ENCODE measurements at places on chromosomes 13 and 19.

DNA sequence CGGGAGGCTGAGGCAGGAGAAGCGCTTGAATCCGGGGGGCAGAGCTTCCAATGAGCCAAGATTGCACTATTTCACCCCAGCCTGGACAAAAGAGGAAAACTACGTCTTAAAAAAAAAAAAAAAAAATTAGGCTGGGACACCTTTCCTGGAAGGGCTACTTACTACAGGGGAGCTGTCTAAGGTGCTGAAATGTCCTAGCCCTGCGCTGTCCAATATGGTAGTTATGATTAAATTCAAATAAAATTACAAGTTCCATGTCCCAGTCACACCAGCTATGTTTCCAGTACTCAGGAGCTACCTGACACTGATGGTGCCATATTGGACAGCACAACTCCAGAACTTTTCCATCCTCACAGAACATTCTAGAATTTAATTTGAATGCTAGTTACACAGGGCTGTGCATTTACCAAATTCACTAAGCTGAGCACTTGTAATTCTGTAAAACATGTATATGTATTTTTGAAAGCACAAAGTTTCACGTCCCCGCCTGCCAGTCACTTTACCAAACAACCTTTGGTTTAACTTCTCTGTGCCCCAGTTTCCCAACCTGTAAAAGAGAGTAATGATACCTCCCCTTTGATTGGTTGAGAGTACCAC, 9.2 kb upstream of the ZSCAN22 start:
- DNase-seq = no peak

- DNase-seq = peak; percentile 94
Observed at GRCh38 chr19:46975925-46976782, 43.5 kb upstream of the NPAS1 start.

DNA sequence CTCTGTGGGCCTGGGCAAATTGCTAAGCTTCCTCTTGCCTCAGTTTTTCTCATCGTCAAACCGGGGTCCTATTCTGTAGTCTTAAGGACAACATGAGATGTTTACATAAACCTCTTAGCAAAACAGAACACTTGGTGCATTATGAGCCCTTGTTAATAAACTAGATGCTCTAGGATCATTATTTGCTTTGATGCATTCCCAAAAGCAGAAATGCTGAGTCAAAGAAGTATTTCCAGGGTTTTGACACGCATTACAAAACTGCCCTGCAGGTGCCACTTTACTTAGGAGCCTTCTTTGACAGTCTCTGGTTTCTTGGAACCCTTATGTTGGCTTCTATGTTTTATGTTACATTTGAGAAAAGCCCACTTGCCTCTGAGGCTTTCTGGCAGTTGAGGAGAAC, 12.1 kb downstream of the AKAP11 start:
- no peak for DNase-seq

DNA sequence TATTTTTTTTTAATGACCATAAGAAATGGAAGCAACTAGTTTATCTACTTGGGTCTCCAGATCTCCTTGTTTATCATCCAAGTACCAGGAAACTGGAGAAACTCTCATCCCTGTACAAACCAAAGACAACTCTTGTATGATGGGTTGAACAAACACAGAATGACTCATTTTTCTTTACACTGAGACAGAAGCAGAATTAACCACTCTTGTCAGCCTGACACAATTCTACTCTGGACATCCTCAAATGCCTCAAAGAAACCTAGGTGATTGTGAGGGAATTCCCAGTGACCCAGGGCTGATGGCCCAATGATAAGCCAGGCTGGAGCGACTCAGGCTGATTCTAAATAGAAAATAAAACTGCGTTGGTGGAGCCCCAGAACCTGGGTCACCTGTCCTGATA, 151.5 kb downstream of the ZNF737 start:
- DNase-seq = no peak

- DNase-seq = no peak
Observed at GRCh38 chr13:89755729-89756492, 1591.6 kb upstream of the MIR17HG start.

GRCh38 chr13:48477191-48477855, 55.6 kb downstream of the RCBTB2 start:
- no peak for DNase-seq

GRCh38 chr13:54210397-54211049, 1181.9 kb downstream of the OLFM4 start:
- no peak for DNase-seq

DNA sequence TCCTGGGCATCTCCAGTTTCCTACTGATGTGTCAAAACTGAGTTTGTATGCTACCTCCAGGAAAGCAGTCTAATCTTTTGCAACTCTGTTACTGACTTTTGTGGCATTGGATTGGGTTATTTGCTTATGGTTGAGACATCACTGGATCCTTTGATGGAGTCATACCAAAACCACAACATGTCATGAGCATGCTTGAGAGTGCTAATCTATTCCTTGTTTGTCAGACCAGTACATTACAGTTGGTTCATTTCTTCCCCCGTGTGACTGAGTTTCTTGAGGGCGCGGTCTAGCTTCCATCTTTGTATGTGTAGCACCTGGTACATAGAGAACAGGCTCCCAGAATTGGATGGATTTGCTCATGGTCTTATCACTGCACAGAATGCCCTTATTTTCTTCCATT, 43.2 kb downstream of the SUGT1 start:
- DNase-seq = no peak

- DNase-seq = no peak
Observed at GRCh38 chr13:74555651-74556420, 421.6 kb upstream of the KLF12 start.

DNA sequence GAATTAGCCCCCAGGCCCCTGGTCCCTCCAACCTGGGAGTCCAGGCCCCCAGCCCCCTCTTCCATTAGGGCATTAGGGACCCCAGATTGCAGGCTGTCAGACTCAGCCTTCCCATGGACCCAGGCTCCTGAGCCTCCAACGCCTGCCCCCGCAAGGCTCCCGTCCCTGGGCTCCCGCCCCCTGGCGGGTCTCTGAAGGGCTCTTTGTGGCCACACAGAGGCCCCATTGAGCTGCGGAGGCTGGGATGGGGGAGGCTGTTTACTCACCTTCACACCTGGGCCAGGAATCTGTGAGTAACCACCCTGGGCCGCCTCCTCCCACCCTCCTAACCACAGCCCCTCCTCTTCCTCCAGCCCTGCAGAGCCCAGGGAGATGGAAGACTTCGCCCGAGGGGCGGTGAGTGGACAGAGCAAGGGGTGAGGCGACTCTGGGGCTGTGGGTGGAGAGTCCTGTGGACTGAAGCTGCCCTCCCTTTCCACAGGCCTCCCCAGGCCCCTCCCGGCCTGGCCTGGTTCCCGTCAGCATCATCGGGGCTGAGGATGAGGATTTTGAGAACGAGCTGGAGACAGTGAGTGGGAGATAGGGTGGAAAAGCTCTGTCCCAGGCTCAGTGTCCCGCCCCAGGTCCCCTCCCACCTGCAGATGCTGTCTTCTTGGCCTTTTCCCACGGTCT, 4.9 kb downstream of the ARHGEF1 start:
- peak; percentile 15 for DNase-seq

All from BJ (cell line).